ENCODE measurements at places on chromosomes 16 and 17.

DNA sequence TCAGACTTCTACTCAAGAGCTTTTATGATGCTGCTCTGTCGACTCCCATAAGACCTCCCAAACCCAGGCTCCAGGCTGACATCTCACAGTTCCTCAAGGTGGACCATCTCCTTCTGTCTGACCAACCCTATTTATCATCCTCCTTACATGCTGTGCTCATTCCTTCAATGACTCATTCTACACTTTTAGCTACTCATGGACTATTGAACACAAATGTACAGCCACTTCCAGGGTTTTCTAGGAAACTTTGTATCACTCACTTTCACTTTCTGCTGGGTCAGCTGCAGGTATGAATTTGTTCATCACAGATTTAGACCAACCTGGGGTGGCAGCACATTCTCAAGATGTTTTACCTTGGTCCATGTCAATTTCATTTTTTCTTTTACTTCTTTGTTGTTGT lies 162.4 kb upstream of the FAM20A start:
- no peak for DNase-seq

GRCh38 chr17:41928693-41929251 lies 1.6 kb upstream of the ODAD4 start:
- DNase-seq = no peak

DNA sequence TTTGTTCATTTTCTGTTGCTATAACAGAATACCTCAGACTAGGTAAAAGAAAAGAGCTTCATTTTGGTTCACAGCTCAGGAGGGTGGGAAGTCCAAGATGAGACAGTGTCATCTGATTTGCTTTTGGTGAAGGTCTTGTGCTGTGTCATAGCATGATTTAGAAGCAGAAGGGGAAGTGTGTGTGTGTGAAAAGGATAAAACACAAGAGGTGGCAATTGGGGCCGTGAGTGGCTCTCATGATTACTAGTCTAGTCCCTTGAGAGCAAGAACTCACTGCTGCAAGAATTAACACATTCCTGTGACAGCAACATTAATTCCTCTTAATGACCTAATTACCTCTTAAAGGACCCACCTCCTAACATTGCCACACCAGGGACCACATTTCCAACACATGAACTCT lies 8.3 kb downstream of the SLC35G3 start:
- no peak for DNase-seq

GRCh38 chr17:6374761-6375312 lies 60.1 kb downstream of the AIPL1 start:
- peak; percentile 37 for DNase-seq

GRCh38 chr17:31064707-31065106 lies 30.1 kb upstream of the NF1 start:
- no peak for DNase-seq

- DNase-seq = no peak
Observed at GRCh38 chr16:73015612-73016487, 32.1 kb downstream of the ZFHX3 start.

GRCh38 chr16:48524348-48525200 lies 85.4 kb downstream of the N4BP1 start:
- DNase-seq = no peak

DNA sequence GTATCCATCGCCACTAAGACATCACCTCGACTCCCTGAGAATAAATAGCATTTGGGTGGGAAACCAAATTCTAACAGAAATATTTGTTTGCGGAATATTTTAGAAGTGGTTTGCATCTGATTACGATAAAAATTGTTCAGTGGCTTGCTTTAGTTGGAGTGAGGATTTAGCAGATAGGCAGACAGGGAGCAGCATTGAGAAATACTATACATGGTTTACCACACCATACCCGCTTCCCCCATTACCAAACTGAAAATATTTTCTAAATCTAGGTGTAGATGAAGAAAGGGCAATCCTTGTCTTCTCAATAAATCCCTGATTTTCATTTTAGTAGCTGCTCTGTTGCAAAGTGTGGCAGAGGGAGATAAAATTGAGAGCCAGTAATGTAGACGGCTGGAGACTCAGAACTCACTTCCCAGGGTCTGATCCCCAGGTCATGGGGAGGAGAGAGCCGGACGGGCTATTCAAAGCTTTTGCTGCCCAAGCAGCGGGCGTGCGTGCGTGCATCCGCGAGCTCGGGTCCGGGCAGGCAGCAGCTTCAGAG lies 808 bp upstream of the BAHCC1 start:
- no peak for DNase-seq

GRCh38 chr17:58105093-58105492 lies 21.9 kb downstream of the DYNLL2 start:
- DNase-seq = no peak

DNA sequence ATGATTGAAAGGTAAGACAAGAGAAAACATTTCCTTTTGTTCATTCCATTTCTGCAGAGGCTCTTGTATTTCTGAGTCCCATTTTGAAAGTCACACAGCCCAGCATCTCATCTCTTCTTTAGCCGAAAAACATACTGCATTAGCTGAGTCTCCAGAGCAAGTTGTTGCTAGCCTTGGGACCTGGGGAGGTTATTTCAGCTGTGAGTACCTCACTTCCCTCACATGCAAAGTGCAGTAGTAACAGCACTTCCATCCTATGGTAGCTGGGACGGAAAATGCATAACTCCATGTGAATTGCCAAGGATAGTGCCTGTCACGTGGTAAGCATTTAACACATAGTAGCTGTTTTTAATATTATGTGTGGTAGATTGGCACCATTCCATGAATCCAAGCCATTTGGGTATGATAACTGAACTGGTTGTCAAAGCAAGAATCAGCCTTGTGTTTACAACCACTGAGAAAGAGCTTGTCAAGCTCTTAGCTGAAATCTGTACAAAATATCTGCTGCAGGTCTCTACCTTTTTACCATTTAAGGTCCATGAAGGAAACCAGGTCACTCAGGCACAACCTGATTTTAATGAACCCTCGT lies 345.7 kb downstream of the CDH13 start:
- DNase-seq = no peak

DNA sequence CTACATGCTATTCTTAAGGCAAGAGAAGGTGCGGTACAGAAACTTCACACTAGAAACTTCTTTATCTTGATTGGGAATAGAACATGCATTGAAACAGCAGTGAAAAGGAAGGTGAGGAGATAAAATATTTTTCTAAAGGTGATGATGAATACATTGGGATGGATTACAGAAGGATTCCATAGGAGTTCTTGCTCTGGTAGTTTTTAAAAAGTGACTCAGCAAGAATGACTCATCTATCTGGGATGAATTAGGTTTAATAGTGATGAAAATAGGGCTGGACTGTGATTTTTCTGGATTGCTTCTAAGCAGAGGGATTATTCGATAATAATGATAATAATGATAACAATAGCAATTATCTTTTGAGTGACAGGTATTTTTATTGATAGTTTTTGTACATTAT lies 65.6 kb upstream of the HS3ST4 start:
- no peak for DNase-seq

GRCh38 chr17:77127735-77128361 lies 12.9 kb upstream of the SEC14L1 start:
- DNase-seq = peak; percentile 46

DNA sequence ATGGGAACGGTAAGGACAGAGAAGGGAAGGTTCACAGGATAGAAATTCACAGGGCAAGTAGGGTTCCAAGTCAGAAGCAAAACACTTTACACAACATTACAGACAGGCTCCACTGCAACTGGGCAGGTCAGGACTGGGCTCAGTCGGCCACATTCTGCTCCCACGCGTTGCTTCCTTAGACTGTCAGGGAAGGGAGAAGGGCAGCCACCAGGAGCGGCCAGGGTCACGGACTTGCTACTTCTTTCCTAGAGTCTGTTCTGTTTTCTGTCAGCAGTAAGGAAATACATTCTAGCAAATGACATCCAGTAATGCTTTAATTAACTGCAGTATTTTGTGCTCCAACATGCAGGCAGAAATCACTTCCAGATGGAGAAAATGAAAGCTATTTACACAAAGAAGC lies 160.3 kb upstream of the RPH3AL start:
- no peak for DNase-seq

DNA sequence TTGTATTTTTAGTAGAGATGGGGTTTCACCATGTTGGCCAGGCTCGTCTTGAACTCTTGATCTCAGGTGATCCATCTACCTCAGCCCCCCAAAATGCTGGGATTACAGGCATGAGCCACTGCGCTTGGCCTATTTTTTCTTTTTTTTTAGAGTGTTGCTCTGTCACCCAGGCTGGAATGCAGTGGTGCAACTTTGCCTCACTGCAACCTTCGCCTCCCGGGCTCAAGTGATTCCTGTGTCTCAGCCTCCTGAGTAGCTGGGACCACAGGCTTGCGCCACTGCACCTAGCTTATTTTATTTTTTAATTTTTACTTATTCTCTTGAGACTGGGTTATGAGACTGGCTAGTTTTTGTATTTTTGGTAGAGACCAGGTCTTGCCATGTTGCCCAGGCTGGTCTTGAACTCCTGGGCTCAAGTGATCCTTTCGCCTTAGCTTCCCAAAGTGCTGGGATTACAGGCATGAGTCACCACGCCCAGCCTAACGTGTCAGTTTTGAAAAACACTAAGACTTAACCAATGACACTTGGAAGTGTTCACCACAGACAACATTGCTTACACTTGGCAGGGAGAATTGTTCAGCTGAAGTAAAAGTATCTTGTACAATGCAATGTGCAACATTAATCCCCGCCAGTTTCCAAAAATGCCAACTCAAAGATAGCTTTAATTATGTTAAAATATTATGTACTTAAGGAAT lies 26.9 kb downstream of the ATAD5 start:
- DNase-seq = no peak

- no peak for DNase-seq
Observed at GRCh38 chr17:49637050-49637449, 40.8 kb downstream of the SPOP start.

DNA sequence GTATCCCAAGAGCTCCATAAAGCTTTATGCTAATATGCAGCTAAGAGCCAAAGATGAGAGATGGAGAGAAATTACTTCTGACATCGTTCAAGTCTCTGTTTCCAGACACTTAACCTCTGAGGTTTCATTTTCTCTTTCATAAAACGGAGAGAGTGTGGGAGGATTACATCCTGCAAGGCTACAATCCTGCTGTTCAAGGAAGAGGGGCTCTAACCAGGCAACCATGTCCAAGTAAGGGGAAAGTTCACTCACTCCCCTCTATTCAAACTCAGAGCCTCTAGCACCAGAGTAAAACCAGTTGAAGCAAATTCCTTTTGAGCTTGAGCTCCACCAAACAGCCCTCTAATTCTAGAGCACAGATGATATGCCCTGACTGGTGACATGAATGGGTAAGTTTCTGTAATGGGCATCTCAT lies 397.4 kb downstream of the NPIPA8 start:
- DNase-seq = no peak

DNA sequence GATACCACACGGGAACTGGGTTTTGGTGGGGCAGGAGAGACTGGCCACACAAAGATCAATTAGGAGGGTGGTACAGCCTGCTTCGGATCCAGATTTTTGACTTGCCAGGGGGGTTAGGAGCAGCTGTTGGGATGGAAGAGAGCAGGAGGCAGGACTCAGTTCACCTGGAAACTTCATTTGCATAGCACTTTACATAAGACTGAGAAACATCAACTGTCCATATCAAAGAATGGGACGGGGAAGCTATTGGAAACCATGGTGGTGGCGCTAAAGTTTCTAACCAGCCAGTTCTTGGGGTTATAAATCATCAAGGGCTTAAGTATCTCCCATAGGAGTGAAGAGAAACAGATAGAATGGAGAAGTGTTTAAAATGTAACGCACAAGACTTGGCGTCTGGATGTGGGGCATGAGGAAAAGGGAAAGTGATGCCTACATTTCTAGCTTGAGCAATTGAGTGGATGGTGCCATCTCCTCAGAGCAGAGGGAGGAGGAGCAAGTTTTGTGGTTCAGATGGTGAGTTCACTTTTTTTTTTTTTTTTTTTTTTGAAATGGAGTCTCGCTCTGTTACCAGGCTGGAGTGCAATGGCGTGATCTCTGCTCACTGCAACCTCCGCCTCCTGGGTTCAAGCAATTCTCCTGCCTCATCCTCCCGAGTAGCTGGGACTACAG lies 6.4 kb upstream of the SRCAP start:
- no peak for DNase-seq

GRCh38 chr17:77734371-77735080 lies 224.0 kb upstream of the TNRC6C start:
- DNase-seq = no peak

- no peak for DNase-seq
Observed at GRCh38 chr16:11182411-11182810, 73.6 kb downstream of the SOCS1 start.

DNA sequence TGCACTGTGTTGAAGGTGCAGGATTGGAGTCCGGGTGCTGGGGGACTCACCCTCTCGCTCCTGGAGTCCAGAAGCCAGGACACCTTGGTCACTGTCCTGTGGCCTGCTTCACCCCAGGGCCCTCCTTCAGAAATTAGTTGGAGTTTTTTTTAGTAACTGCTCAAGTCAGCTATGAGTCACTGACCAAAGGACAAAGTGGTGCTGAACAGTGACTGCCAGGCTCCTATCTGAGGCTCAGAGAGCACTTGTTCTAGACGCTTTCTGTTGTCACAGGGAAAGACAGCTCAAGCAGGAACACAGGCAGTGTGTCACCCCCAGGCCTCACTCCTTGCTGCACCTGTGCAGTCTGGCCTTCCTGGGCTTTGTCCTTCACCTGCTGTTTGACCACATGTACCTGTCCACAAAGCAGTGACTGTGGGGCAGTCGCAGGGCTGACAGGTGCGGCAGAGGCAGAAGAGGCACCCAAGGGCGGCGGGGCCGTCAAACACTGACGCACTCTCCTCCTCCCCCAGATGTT lies 4.1 kb upstream of the FAAP100 start:
- DNase-seq = no peak

- DNase-seq = no peak
Observed at GRCh38 chr16:5175266-5175665, 77.7 kb upstream of the EEF2KMT start.

GRCh38 chr17:8914554-8914953 lies 47.1 kb upstream of the PIK3R6 start:
- DNase-seq = no peak

DNA sequence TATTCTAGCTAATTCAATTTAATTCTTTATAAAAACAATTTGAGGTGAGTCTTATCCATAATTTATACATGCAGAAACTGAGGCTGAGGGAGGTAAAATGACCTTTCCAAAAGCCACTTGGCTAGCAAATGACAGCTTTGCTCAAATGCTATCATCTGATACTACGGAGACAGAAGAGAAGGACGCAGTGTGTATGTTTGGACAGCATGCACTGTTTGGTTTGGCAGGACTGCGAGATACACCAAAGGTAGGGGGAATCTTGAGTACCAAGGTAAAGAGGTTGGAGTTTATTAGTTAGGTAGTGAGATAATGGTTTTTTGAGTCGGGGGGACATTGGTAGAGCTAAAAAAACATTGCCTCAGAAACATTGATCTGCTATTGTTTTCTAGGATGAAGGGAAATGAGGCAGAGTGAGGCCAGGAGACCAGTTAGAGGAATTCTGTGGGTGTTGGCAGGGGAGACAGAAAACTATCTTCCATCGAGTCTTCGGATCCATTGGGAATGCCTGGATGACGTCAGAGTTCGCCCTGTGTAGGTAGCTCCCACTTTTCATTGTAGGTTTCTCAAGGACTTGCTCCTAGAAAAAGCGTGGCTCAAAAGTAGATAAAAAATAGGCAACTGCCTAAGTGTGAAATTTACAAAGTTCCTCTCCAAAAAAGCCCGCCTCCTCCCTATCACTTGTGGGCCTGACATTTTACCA lies 2.5 kb upstream of the HS3ST4 start:
- no peak for DNase-seq
